ENCODE measurements at places on chromosomes 6 and 20.

- no peak for DNase-seq
Measured at GRCh38 chr6:90123831-90124230, 172.8 kb downstream of the BACH2 start.

DNA sequence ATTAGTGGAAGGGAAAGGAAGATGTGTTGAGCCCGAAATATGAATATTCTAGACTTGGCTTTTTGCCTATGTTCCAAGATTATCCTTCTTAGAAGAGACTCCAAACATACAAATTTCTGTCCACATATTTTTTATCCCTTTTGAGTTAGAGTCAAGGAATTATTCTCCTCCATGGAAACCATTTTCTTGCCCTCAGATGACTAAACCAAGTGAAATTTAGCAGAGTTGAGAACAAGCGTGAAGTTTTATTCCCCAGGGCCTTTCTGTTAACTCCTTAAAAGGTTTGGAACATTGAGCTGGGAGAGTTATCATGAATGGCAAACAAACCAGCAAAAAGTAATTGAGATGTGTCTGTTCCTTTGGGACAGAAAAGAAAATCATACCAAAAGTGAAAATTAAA lies 286.1 kb upstream of the PLCB4 start:
- DNase-seq: no peak

DNA sequence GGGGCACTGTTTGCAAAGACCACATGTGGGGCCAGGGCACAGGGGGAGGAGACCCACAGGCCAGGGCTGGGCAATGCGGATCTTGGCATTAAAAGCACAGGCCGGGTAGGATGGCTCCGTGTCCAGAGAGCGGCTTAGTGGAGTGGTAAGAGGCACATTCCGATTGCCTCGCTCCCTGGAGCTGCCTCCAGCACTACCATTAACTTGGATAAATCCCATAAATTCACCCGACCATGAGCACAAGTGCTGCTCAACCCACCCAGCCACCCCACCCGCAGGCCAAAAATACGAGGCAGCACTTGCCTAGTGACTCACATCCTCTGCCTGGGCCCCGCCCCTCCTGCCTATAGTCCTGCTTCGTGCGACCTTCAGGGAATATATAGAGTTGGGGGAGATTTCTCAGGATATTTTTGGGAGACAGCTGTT lies 67.5 kb upstream of the QKI start:
- DNase-seq: no peak

DNA sequence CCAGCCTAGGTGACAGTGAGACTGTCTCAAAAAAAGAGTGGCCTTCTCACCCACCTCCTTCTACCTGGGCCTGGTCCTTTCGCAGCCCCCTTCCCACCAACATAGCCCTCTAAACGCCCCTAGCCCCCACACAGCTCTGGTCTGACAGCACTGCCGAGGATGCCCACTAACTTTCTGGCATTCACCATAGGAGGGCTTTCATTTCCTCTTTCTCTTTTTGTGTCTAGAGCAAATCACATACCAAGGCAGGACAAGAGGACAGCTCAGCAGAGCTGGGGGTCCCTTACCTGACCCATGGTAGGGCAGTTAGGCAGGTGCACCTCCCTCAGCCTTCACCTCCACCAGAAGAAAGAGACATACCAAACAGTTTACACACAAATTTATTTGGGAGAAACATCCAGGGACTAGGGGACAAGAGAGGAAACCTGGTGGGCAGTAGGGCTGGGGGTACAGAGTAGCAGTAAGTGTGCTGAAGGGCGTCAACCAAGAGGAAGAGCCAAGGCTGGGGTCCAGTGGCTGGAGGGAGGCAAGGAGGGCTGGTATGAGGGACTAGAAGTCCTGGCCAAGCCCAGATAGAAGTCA lies 4.5 kb downstream of the LY6G5C start:
- DNase-seq: no peak

- no peak for DNase-seq
Measured at GRCh38 chr20:33079259-33079658, at the start of gene BPIFB4. BPIFB4 (plus strand) TSS chr20:33079643; CDS start chr20:33081527, 1,884 bp downstream.

DNA sequence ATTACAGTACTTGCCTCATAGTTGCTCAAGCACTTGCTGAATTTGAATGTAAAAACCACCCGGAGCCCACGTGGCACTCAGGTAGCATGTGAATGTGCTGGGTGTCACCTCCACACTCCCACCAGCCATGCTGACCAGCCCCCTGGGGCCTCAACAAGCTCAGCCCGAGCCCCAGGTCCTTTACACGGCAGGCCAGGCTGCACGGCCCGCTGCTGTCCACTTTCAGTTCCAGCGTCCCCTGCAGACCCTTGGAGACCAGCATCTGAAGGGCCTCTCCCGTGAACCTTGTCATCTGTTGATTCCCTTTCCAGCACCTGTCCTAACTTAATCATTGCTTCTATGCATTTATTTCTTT lies 33.3 kb upstream of the ZBP1 start:
- no peak for DNase-seq

DNA sequence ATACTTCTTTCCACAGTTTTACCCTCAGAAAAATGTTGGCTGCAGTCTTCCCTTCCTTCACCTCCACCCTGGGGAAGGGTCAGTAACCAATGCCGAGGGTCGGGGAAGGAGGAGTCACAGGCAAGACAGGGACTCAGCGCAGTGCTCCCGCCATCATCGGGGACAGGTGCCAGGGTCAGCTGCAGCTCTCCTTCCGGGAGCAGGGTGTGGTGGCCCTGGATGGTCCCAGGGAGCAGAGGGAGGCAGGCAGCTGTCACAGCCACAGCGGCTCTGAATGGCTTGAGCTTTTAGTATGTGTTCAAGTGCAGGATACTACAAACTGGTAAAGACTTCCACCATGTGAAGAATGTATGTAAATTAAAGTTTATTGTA lies 26.0 kb upstream of the PI16 start:
- DNase-seq: no peak

GRCh38 chr20:19966840-19967239 lies 50.3 kb upstream of the NAA20 start:
- no peak for DNase-seq

GRCh38 chr6:39156801-39157200 lies 41.8 kb upstream of the SAYSD1 start:
- DNase-seq: no peak

DNA sequence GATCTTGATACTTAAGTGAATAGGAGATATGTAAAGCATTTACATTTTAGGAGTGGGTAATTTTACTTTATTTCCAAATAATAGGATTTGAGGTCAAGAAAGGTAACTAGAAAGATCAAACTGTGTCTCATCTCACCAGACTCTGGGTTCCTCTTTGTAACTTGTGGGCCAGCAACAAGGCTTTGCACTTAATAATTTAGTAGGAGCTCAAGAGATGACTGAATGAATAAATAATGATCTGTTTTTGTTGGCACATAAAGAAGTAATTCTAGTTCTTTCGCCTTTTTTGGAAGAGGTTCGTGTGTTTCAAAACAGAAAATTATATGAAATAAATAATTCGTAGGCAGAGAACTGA lies 67.4 kb upstream of the FABP7 start:
- DNase-seq: no peak

GRCh38 chr6:49054311-49054710 lies 408.7 kb downstream of the MMUT start:
- DNase-seq: no peak
